T-cell (primary cell): ENCODE measurements at places on chromosomes 11 and 22. TPM values are rescaled to one million over a fixed set of nuclear protein-coding genes. Genes with fewer than 3 reads are reported as not detected.

GRCh38 chr11:58059007-58059350 is 28.2 kb downstream of the OR6Q1 start:
- no peak for DNase-seq

GRCh38 chr22:24744638-24745037 is 29.9 kb downstream of the PIWIL3 start:
- no peak for DNase-seq

DNA sequence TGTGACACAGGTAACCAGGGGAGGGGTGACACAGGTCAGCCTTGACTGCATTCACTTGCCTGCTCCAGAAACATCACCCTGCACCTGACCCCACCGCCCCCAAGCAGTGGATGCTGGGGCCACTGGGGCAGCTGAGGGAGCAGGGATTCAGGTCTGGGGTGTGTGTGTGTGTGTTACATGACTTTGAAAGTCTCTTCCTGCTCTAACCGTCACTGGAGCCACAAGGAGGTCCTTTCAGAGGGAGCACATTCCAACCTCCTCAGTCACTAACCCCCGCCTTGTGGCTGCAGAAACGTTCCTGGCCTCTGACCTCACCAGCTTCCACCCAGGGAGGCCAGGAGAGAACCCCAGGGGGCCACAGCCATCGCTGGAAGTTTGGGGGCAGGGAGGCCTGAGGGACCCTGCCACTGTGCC is 2.9 kb upstream of the FOSL1 start:
- DNase-seq, result no peak

DNA sequence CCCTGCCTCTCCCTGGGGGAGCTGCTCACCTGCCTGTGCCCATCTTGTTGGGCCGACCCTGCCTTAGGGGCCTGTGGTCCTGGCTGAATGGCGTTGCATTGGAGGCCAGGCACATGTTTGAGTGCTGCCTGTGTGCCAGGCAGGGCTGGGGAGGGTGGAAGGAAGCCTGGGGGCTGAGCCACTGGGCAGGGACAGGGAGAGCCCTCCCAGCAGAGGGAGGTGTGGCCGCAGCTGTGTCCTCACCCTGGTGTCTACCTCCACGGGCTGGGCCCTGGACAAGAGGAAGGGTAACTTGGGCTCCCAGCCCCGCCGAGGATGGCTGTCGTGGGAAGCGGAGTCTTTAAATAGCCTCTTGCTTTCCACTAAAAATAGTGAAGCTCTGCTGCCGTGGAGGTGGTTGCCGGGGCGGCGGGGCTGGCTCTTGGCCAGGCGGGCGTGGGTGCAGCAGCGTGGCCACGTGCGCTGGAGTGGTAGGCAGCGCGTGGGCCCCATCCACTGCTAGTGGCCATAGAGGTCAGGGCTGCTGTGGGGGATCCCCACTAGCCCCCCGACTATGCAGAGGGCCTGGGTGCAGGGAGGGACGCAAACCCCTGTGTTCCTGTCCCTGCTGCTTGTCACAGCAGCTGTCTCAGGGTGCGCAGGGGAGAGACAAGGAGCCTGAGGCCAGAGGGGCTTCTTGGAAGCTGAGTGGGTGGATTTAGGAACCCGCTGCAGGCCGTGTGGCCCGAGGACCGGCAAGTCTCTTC is 6.2 kb downstream of the ZDHHC8 start:
- DNase-seq, result no peak

The LRRC75B gene
- total RNA-seq, result 0.47 TPM

DNA sequence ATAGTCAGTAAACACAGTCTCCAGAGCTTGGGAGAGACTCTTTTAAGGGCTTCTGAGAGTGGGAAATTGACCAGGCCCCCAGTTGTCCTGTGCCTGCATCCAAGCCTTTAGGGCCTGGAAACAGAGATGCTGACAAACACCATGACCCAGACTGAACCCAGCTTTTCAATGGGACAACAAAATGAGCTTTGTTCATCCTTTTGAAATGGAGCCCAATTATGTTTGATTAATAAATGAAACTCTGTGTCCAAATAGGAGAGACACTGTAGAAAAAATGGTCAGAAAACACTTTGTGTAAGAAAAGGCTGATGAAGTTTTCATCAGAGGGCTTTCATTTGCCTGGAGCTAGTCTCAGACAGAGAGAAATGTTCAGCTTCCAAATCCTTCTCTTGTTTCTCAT is 146.0 kb downstream of the RRAS2 start:
- DNase-seq, result no peak

The IFT27 gene
- 33.3 TPM for total RNA-seq

DNA sequence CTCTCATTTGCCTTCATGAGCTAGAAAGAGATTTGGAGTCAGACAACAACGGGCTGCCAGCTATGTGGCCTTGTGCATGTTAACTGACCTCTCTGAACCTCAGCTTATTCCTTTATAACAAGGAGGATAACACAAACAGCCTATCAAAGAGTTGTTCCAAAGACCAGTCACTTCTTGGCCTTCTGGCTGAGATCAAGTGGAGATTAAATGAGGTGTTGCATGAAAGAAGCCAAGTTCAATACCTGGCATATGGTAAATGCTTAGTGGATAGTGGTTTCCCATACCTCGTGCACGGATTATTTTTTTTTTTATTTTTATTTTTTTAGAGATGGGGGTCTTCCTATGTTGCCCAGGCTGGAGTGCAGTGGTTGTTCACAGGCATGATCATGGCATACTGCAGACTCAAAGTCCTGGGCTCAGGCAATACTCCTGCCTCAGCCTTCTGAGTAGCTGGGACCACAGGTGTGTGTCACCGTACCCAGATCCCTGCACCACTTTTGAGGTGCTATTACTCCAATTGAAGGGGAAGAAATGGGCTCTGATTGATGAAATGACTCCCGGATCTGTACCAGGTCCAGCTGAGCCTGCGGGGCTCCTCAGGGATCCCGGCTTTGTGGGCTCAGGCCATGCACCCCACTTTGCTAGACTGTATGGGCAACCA is 4.9 kb downstream of the LGALS1 start:
- DNase-seq, result no peak

DNA sequence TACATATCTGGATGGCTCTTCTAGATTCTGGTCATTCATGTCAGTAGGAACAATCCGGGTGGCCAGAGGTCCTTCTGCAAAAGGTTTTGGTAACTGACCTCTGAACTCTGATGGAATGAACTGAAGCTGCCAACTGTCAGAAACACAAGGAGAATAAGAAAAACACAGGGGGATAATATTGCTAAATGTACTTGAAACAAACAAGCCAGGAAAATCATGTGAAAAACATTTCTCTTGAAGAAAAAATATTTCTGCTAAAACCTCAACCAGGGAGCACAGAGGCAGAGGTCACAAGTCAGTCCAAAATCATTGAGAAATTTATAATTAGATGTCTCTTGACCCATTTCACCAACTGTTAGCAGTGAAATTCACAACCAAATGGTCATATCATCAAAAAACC is 35.2 kb downstream of the ALG9 start:
- DNase-seq, result no peak

GRCh38 chr11:8099291-8099899 is 18.4 kb downstream of the TUB start:
- DNase-seq, result peak; percentile 55

GRCh38 chr11:8332196-8332595 is 68.5 kb upstream of the LMO1 start:
- no peak for DNase-seq

DNA sequence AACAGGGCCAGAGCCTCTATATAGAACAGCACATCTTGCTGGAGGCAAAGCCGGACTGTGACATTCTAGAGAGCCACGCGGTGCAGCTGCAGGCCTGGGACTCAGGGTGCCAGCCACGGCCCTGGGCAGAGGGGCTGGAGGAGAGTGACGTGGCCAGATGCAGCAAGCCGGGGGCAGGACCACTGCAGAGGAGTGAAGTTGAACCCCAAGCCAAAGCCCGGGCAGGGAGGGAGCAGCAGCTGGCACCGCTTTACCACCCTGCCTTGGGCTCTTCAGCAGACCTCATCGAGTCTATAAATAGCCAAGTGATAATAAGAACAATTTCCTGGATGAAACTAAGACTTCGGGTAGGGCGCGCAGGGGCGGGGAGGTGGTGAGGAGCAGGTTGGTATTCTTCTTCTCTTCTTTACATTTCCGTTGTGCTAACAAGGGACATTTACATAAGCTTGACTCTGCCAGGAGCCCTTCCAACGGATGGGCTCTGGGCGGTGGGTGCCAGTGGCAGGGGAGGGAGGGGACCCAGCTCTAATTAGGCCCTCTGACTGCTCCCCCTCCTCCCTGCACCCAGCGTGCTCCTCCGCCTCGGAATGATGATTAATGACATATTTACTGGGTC is 110.2 kb downstream of the ST3GAL4 start:
- DNase-seq, result peak; percentile 17

The PRODH gene
- 0.91 TPM for total RNA-seq
